IMR-90 (cell line): ENCODE measurements at places on chromosomes 5 and 9. TPM values are rescaled to one million over a fixed set of nuclear protein-coding genes. Genes with fewer than 3 reads are reported as not detected.
A peak's percentile ranks its signal among the peaks of the same experiment; 100 is the strongest.

DNA sequence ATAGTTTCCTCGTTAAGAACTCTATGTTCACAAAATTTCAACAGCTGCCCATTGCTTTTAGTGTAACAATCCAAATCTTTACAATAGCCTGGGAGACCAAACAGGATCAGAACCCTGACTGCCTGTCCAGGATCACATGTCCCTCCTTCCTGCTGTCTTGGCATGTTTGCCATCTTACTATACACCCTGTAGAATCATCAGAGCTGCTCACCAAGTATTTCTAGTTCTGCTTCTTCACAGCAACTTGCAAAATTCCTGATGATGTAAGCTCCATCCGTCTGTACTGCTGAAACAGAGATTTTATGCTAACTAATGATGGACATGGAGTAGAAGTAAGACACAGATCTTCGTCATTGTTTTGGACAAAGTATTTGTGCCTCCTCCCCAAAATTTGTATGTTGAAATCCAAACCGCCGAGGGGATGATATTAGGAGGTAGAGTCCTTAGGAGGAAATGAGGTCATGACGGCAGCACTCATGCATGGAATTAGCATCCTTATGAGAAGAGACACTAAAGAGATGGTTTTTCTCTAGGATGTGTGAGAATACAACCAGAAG lies 464.9 kb upstream of the BRINP1 start:
- no peak for DNase-seq

- DNase-seq, result peak; percentile 13
These were observed 146.1 kb downstream of the CAAP1 start for GRCh38 chr9:26746357-26747072.

DNA sequence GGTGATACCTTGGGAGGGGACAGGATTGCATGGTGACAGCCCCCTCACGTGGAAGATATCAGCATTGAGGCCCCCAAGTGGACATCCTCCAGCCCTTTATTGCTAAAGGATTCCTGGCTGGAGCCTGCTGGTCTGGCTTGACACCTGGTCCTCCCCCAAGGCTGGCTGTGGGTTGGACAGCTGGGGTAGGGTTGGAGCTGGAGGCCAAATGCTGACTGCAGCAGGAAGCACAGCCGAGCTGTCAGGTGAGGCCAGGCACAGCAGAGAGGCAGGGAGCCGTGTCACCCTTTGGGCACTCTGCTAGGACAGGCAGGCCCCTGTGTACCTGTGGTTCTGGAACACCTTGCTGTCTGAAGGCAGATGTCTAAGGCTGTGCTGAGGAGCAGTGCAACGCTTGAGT lies 2.2 kb downstream of the CACFD1 start:
- no peak for DNase-seq

- DNase-seq, result no peak
These were observed 3.0 kb upstream of the IFNW1 start for GRCh38 chr9:21144603-21145002.

GRCh38 chr5:95262933-95263660 lies 21.8 kb downstream of the MCTP1 start:
- DNase-seq, result no peak

GRCh38 chr9:34362614-34363214 lies 14.0 kb downstream of the MYORG start:
- no peak for DNase-seq

DNA sequence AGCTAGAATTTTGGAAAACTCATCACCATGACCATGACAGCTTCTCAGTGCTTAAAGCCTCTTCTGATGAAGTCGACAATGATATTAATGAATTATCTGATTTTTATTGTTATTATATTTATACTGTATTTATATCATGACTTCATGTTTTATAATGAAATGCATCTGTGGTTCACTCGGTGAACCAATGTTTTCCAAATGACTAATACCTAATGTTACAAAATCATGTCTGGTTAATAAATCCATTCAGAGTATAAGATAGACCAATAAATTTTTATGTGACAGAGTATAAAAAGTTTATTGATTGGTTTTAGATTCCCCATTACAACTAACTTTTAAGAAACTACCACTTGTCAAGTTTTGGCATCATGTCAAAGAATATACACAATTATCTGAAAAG lies 416.5 kb downstream of the MLLT3 start:
- peak; percentile 5 for DNase-seq

- DNase-seq, result no peak
These were observed 53.5 kb upstream of the ABL1 start for GRCh38 chr9:130781569-130781968.

The SH3TC2 gene
- polyA plus RNA-seq, result 3.3 and 3.4 TPM in 2 replicates

- DNase-seq, result no peak
These were observed 583.6 kb downstream of the CCDC171 start for GRCh38 chr9:16136451-16136850.

GRCh38 chr5:22728610-22729009 lies 124.5 kb downstream of the CDH12 start:
- no peak for DNase-seq

The TUSC1 gene
- polyA plus RNA-seq, result 4.4 and 5.8 TPM in 2 replicates
